Stimulated activated CD8-positive, alpha-beta memory T cell treated with anti-CD3 and anti-CD28 coated beads, Interleukin-7, amount 100 ng/mL, for 48 hours (primary cell): ENCODE measurements at places on chromosomes 6 and 20.

DNA sequence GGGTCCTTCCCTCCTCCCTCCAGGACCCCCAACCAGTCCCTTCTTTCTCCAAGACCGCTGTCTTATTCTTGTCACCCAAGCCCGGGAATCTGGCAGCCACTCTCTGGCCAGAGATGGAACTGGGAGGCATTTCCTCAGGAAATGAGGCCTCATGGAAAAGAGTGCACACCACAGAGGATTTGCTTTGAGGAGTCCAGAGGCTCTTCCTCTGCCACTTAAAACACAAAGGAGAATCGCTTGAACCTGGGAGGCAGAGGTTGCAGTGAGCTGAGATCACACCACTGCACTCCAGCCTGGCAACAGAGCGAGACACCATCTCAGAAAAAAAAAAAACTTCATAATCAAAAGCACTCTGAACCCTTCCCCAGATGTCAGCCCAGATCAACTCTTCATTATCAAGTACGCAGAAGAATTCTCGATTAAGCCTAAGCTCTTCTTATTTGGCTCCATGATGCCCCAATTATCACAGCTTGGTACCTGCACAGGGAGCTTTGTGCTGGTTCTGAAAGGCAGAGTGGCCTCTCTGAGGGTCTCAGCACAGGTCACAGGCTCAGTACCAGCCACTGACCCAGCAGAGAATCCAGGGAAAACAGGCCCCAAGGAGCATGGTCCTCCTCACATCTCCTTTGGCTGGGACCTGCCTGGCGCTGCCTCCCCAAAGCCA lies 82.9 kb upstream of the MAFB start:
- DNase-seq, result no peak

DNA sequence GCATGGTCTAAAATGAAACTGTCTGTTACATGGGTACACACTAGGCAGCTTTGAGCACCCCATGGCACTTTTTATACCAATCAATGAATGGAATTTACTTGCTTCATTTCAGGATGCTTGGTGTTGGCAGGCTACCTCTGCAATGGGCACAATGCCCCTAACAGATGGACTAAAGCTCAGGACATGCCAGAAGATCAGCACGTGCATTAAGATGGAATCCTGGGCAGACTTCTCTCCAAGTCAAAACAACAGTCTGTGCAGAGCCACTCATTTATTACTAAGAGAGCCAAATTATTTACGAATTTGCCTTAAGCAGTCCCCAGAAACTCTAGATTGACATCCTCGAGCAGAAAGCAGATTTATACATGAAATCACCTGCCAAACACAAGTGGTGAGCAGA lies 55.8 kb upstream of the SCML4 start:
- DNase-seq, result no peak

DNA sequence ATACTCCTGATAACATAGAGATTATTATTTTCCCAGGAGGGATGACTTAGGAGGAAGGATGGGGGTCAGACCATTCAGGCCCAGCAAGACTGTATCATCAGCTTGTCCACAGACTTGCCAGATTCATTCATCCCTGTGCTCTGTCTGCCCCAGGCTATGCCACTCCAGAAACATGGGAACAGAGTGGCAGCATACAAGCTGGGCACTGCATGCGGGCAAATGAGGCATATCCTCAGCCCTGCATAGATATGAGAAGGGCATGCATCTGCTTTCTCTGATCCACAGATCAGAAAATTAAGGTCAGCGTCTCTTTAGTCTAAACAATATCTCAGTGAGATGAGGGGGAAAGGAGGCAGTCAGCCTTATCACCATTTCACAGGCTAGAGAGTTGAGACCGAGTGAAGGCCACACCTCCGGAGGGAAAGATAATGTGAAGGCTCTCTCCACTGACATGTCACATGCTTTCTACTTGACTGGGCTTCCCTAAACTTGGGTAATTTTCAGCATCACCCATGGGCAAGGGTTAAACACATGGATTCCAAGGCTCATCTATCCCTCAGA lies 140.5 kb downstream of the TFAP2B start:
- no peak for DNase-seq

- no peak for DNase-seq
Observed at GRCh38 chr20:48282591-48283228, 497.4 kb upstream of the SULF2 start.

- no peak for DNase-seq
Observed at GRCh38 chr20:16821211-16822089, 73.3 kb downstream of the OTOR start.

GRCh38 chr20:34629342-34629741 lies 47.5 kb downstream of the PIGU start:
- no peak for DNase-seq

- no peak for DNase-seq
Observed at GRCh38 chr6:31758281-31758680, 4.2 kb upstream of the SAPCD1 start.

DNA sequence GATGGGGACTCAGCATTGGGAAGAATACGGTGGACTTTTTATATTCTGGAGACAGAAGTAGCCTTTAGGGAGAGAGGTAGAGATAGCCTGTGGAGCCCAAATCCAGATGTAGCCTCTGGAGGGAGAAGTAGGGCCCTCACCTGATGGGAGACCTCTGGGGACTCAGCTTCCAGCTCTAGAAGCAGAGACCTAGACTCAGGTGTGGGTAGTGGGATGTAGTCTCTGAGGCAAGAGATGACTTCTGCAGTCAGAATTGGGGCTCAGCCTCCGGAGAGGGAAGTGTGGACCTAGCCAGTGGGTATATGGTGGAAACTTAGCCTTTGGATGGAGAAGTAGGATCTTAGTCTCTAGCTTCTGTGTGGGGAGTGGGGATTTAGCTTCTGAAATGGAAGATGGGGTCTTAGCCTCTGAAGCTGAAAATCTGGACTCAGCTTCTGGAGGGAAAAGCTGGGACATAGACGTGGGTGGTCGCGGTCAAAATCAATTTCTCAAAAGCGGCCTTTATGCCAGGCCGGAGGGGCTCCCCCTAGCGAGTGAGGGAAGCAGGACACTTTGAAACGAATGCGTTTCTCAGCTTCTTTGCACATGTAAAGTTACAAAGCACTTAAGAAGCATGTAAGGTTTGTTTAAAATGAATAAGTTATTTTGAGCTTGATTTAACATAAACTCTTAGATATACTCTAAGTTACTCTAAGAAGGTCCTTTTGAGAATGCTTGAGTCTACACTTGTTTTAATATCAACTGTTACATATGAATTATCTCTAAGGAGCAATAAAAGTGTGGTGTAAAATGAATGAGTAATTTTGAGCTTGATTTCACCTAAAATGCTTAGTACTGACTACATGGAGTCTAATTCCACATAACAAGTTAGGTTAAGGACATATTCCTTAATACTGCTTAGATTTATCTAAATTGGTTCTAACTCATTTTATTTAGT lies 12.9 kb upstream of the ZNF343 start:
- DNase-seq, result no peak

DNA sequence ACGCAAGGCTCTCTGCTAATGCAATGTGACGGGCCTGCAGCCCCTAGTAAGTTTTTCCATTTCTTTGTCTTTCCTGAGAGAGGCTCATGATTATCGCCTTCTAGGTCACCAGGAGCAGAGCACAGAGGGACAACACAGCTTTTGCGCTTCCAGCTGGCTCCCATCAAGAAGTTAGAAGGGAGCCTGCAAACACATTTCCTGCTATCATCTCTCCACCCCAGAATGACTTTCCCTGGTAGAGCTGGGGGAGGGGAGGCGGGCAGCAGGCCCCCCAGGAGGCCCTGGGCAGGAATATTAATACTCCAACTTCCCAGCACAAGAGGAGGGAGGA lies 35.7 kb upstream of the CCDC167 start:
- DNase-seq, result no peak

- DNase-seq, result no peak
Observed at GRCh38 chr6:14141351-14142062, 23.9 kb downstream of the CD83 start.

DNA sequence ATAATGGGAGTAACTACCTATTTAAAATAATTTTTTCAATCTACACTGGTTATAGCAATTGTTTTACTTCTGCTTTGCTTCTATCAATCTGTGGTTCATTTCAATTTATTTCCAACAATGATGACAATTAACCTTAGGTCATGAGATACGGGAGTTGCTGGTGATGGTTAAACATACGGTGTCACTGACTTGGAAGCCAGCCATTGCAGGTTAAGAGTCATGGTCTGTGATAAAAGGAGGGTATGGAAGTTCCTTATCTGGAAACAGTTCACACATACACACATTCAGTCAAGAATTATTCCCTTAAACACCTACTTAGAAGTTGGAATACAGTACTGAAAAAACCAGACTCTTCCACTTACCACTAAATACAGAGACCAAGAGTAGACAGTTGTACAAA lies 180.0 kb downstream of the KIF16B start:
- DNase-seq, result no peak

DNA sequence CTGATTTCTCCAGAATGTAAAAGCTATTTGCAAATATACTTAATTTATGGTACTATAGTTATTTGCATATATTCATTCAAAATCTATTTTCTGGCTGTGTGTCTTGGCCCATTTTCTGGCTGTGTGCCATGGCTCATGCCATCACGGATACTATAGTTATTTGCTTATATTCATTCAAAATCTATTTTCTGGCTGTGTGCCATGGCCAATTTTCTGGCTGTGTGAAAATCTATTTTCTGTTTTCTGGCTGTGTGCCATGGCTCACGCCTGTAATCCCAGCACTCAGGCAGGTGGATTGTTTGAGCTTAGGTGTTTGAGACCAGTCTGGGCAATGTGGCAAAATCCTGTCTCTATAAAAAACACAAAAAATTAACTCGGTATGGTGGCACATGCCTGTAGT lies 28.9 kb upstream of the RIPK1 start:
- DNase-seq, result no peak

- DNase-seq, result no peak
Observed at GRCh38 chr20:35463455-35464300, 8.3 kb downstream of the CEP250 start.
